ENCODE measurements at places on chromosomes 5 and 9. TPM values are rescaled to one million over a fixed set of nuclear protein-coding genes. Genes with fewer than 3 reads are reported as not detected.

Gene PCDH12
- polyA plus RNA-seq, result 15.7 TPM

- DNase-seq, result no peak
Measured at GRCh38 chr9:131734781-131735180, 5.1 kb downstream of the RAPGEF1 start.

- DNase-seq, result no peak
Measured at GRCh38 chr5:83125560-83125959, 48.2 kb downstream of the XRCC4 start.

DNA sequence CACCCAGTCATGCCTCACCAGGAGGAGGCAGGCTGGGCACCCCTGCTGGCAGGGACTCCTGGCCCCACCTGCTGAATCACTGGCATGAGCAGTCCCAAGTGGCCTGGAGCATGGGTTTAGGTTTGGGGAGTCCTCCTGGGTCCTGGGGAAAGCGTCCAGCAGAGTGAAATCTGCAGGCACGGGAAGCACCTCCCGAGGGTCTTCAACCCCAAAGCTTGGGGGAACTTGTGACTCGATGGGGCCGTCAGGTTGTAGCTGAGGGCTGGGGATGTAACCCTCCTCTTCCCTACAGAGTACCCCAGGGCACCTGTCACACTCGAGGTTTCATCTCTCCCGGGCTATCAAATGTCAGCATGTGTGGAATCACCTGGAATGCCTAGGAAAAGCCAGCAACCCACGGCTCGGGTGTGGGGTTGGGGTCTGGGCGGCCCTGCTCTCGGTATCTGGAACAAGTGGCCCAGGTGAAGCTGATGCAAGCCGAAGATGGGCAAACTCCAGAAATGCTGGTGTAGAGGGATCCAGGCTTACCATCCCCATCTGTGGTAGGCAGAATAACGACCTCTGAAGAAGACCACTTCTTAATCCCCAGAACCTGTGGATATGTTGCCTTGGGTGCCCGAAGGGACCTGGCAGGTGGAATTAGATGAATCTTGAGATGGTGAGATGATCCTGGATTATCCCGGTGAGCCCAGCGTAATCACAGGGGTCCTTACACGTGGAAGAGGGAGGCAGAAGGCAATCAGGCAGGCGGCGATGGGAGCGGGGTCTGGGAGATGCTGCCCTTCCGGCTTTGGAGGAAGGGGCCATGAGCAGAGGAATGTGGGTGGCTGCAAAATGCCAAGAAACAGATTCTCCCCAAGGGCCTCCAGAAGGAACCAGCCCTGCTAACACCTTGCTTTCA is 6.1 kb upstream of the RASGEF1C start:
- DNase-seq, result no peak

GRCh38 chr9:129476821-129477611 is 143.9 kb downstream of the C9orf50 start:
- no peak for DNase-seq

Gene CDH9
- polyA plus RNA-seq, result 7.2 TPM

- DNase-seq, result no peak
Measured at GRCh38 chr9:37555786-37556185, 20.4 kb downstream of the FBXO10 start.

DNA sequence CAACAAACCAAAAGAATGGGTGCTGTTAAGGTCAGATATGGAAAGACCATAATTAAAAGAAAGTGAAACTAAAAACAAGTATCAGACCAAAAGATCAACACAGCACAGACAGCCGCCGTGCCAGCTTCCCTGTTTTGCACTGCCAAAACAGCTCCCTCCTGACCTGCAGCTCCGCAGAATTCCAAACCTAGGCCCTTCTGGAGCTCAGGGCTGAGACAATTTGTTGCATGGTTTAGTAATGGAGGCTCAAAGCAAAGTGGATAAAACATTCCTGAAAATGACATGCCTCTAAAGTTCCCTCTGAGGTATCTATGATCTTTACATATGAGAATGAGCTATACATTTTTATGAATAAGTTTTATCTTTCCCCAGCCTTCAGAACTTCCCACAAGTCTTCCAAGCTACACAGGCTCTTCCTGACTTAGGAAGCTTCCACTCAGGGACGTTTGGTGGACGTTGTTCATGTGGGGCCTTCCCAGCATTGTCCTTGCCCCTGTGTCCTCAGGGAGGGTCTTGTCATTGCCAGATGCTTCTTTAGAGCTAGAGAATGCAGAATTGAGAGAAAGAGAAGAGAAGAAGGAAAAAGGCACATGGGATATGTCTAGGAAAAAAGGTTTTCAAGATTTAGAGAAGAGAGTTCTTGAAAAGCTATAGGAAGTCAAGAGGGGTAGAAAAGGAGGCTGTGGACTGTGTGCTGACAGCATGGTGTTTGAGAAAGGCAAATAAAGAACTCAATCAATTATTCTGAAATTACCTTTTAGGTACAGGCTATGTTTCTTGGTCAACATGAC is 28.4 kb upstream of the SSBP2 start:
- DNase-seq, result no peak

DNA sequence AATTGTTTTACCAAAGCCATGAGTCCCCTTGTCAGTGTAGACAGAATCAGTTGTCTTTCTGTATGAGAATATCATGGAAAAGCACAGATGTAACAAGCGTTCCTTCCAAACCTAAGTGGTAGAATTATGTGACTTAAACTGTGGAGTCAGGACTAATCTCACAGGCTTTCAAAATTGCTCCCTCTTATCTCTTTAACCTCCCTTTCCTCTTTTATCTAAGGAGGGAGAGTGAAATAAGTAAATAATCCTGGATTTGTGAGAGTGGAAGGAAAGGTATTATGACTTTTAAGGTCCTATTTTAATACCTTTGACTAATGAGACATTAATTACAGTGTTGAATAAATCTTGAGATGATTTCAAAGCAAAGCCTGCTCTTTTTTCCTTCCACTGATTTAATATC is 52.4 kb upstream of the LIFR start:
- no peak for DNase-seq

Gene SPAAR
- 1.8 TPM for polyA plus RNA-seq

Gene WNT8A
- polyA plus RNA-seq, result 0.25 TPM

Gene TICAM2
- polyA plus RNA-seq, result 3.7 TPM

DNA sequence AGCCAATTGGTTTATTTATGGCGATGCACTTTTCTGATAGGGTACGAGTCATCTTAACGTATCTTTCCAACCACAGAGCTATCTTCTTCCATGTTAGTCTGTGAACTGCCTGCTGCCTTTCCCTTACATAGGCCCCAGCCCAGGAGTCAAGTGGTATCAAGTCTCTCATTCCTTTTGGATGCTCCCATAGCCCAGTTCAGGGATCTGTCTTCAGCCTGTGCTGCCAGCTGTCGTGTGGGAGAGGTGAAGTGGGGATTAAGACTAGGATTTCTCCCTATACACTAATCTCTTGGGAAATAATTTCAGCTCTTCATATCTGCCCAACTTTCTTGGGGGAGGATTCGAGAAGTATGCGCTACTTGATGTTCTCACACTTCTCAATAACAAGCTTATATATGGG is 475.7 kb downstream of the EBF1 start:
- no peak for DNase-seq

GRCh38 chr5:123037104-123037418 is 536 bp upstream of the PPIC start:
- no peak for DNase-seq

GRCh38 chr9:135616619-135617537 is 22.5 kb downstream of the GLT6D1 start:
- DNase-seq, result no peak

DNA sequence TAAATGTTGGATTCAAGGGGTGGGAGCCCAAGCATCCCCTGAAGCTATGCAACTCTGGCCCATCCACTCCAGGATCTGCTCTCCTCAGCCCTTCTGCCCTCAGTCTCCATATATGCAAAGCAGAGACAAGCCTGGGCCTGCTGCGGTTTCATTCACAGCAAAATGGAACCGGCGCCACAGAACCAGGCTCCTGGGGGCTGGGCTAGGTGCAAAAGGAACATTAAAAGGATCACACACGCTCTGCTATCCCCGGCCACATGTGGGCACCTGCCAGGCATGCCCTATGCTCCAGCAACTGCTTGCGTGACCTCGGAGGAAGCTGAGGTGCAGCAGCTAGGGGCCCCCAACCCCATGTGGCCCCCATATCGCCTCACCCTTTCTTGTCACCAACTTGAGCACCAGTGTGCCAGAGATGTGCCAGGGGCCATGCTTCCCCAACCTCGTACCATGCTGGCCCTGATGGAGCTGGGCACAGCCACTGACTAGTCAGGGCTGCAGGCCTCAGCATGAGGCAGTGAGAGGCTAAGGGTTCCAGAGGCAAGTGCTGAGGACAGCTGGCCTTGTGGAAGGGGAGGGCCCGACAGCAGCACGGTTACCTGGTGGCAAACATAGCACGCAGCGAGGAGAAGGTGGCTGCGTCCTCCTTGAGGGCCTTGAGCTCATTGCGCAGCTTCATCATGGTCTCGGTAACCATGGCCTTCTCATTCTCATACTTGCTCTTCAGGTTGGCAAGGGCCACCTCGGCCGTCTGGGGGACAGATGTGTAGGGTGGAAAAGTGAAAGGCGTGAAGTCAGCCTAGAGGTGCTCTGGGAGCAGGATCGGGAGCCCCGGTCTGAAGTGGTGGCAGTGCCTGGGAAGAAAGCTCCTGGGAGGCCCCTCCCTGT is 47.2 kb downstream of the BICD2 start:
- no peak for DNase-seq

DNA sequence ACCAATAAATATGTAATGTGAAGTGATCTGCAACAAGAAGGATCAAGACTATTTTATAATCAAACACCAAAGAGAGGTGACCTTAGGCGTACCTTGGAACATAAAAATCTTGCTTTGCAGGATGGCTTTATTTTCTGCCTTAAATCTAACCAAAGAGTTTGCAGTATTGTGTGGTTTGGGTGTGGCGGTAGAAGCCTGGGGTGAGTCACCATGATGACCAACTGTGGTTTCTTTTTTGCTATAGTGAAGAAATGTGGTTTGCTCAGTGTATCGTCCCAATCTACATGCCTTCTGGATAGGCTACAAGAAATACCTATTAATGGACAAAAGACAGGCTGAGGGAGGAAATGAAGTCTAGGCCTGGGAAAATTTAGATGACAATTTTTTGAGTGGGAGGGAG is 5.1 kb upstream of the CAST start:
- DNase-seq, result no peak

- DNase-seq, result no peak
Measured at GRCh38 chr9:92978345-92978875, 31.1 kb downstream of the FGD3 start.

Gene IL13
- not detected for polyA plus RNA-seq

Measured in renal pelvis (tissue), 12 donors.